Suprapubic skin (tissue), 4 donors: ENCODE measurements at places on chromosomes 12 and 14. TPM values are rescaled to one million over a fixed set of nuclear protein-coding genes. Genes with fewer than 3 reads are reported as not detected.

DNA sequence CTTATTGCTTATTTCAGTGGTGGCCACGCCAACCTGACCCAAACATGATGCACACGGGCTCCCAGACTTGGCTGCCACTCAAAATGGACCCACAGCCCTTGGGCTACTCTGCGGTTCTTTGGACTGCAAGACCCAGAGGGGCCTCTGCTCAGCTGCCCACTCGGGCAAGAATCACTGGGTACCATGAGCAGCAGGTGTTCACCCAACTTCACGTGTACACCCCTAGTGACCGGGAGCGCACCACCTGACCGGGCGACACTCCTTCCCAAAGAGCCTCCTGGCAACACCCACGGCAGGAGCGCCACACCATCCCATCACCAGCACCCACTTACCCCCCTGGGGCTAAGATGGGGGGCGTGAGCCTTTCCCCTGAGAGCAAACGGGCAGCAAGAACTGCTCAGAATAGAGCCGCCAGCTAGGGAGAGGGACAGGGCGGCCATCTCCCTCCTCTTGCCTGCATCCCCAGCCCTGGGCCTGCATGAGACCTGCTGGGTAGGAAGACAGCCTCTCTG is 32.0 kb downstream of the CCNK start:
- DNase-seq: peak; percentile 63

- no peak for DNase-seq
Observed at GRCh38 chr14:100383727-100384158, 60.6 kb downstream of the SLC25A47 start.

GRCh38 chr12:6380141-6381121 is 3.5 kb upstream of the LTBR start:
- peak; percentile 57 for DNase-seq

The HSPA2 gene
- total RNA-seq: 94.1 TPM
